Left ventricle myocardium inferior (tissue), 1 donor: ENCODE measurements at places on chromosomes 11 and 22. TPM values are rescaled to one million over a fixed set of nuclear protein-coding genes. Genes with fewer than 3 reads are reported as not detected.

NAALAD2 gene
- 0.60 TPM for total RNA-seq

MS4A6E gene
- total RNA-seq: not detected

B4GAT1 gene
- total RNA-seq: 52.9 TPM

SMIM35 gene
- total RNA-seq: not detected

ZNRD2 gene
- 21.1 TPM for total RNA-seq

FXYD6 gene
- total RNA-seq: 30.2 TPM

CNTN5 gene
- total RNA-seq: 0.36 TPM

SCARF2 gene
- total RNA-seq: 3.1 TPM

HBE1 gene
- not detected for total RNA-seq

CEP126 gene
- total RNA-seq: 1.5 TPM

MMP8 gene
- not detected for total RNA-seq

MUC5AC gene
- total RNA-seq: not detected

TTLL1 gene
- 8.5 TPM for total RNA-seq

MRPL49 gene
- 32.1 TPM for total RNA-seq

KRTAP5-9 gene
- total RNA-seq: not detected

KDM4D gene
- total RNA-seq: 0.69 TPM

SERPING1 gene
- 94.6 TPM for total RNA-seq

AIFM3 gene
- total RNA-seq: 0.47 TPM

TP53AIP1 gene
- total RNA-seq: not detected

TSPAN18 gene
- 129 TPM for total RNA-seq

HEPN1 gene
- not detected for total RNA-seq

RIBC2 gene
- total RNA-seq: not detected

KLHL35 gene
- 0.74 TPM for total RNA-seq

MS4A4A gene
- total RNA-seq: 13.9 TPM

MGAT3 gene
- 3.2 TPM for total RNA-seq

CD6 gene
- 0.47 TPM for total RNA-seq

TRIM66 gene
- 4.1 TPM for total RNA-seq

NLRP14 gene
- not detected for total RNA-seq

IL18BP gene
- total RNA-seq: 4.9 TPM

KDM4E gene
- not detected for total RNA-seq

SOX10 gene
- total RNA-seq: 1.2 TPM

FEN1 gene
- total RNA-seq: 5.8 TPM

FGF4 gene
- total RNA-seq: not detected

CYTH4 gene
- 4.8 TPM for total RNA-seq

PGR gene
- total RNA-seq: 11.7 TPM

PLAAT4 gene
- 15.5 TPM for total RNA-seq

PLAAT5 gene
- 1.4 TPM for total RNA-seq

ENTHD1 gene
- not detected for total RNA-seq

ACR gene
- total RNA-seq: 0.30 TPM

LYVE1 gene
- total RNA-seq: 41.1 TPM

CSNK1E gene
- 76.1 TPM for total RNA-seq

PSMD13 gene
- total RNA-seq: 94.1 TPM

ATM gene
- 30.1 TPM for total RNA-seq

KCNK4 gene
- total RNA-seq: not detected

PLA2G3 gene
- total RNA-seq: not detected

SPA17 gene
- 3.0 TPM for total RNA-seq

APOBEC3A gene
- total RNA-seq: 0.41 TPM

HSPB2 gene
- total RNA-seq: 36.5 TPM

BBOX1 gene
- total RNA-seq: not detected

RBMXL2 gene
- total RNA-seq: not detected

ASRGL1 gene
- total RNA-seq: 4.6 TPM

APOA5 gene
- total RNA-seq: not detected

DMC1 gene
- 1.0 TPM for total RNA-seq

PDE3B gene
- total RNA-seq: 5.9 TPM
